ENCODE measurements at places on chromosomes 7 and 10.

DNA sequence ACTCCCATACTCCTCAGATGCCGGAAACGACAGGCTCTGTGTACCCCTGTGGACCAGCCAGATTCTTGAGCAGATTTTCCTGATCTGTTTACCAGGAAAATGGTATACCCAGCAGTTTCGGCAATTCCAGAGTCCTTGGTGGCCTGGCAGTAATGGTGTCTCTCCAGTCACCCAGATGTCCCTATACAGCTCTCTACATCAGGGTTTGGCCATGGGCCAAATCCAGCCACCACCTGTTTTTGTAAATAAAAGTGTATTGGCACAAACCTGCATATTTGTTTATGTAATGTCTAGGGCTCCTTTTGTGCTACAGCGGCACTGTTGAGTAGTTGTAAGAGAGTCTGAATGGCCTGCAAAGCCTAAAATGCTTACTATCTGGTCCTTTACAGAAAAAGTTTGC, 491.3 kb downstream of the RPS24 start:
- no peak for DNase-seq

- no peak for DNase-seq
Measured at GRCh38 chr7:75962607-75963380, 31.6 kb downstream of the TMEM120A start.

DNA sequence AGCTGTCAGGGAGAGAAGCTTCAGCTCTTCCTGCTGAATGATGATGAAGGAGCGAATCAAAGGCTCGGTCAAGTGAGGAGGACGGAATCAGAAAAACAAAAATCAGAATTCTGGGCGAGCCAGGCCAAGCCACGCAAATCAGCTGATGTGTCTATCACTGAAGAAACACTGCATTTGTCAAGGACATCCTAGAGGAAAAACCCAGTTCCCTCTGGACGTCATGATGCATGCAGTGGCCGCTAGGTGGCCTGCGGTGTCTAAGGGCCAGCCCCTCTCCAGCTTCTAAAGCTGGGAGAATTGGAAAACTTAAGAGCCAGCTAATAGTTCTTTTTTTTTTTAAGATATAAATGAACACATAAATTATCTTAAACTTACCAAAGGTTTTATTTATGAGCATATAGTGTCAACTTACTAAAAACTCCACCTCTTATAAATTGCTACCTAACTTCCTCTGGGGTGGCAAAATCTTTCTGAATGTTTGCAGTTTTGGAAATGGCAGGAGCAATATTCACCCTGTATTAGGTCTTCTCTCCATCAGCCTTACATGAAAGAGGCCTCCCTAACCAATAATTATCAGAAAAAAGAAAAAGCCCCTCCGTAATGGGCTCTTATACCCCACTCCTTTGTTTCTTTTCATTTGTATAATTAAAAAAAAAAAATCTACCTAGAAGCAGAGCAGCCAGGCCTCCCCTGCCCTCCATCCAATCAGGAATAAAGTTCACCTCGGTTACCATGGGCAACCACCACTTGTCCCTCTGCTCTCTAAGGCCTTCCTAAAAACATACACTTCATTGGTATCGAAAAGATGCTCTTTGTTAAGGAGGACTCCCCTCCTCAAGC, 186.8 kb downstream of the USP6NL start:
- no peak for DNase-seq

DNA sequence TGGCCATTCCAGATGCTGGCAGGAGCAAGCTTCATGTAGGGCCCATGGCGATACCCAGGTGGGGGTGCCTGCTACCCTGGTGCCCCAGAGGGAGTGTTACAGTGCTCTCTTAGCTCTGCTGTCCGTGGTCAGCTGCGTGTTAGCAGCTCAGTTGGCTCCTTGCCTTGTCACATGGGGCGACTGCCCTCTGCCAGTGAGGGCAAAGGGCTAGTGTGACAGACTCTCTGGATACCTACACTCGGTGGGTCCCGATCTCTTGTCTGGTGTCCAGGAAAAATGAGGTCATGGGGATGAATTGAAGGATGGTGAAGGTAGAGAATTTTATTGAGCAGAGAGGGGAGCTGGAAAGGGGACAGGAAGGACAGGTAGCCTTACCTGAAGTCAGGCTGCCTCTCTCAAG, 152.2 kb downstream of the CYP26A1 start:
- no peak for DNase-seq

- DNase-seq, result no peak
Measured at GRCh38 chr7:151712810-151713125, 164.1 kb downstream of the PRKAG2 start.

DNA sequence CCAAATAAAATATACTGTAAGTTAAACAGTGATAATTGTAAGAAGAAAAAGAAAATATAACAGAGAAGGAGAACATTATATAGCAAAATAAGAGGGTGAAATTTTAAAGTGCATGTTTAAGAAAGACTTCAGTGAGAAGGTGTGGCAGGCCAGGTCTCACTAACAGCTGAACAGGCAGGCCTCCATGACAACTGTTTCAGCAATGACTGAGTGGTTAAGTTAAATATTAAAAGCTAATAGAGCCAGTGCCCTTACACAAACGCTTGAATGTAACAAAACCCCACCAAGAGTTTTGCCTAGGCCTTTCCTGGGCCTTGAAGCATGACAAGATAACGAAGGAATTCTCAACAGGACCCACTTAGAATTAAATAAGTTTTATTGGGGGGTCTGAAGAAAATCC, 32.6 kb downstream of the CFAP43 start:
- no peak for DNase-seq

- no peak for DNase-seq
Measured at GRCh38 chr7:32587411-32587948, 92.2 kb downstream of the AVL9 start.

GRCh38 chr7:11319491-11320274, 346.0 kb downstream of the PHF14 start:
- DNase-seq, result no peak

GRCh38 chr7:102181517-102181916, 105.2 kb upstream of the SH2B2 start:
- DNase-seq, result no peak

GRCh38 chr10:77244746-77245145, 392.9 kb downstream of the KCNMA1 start:
- no peak for DNase-seq

- DNase-seq, result no peak
Measured at GRCh38 chr7:85508642-85509410, 322.0 kb upstream of the SEMA3D start.

DNA sequence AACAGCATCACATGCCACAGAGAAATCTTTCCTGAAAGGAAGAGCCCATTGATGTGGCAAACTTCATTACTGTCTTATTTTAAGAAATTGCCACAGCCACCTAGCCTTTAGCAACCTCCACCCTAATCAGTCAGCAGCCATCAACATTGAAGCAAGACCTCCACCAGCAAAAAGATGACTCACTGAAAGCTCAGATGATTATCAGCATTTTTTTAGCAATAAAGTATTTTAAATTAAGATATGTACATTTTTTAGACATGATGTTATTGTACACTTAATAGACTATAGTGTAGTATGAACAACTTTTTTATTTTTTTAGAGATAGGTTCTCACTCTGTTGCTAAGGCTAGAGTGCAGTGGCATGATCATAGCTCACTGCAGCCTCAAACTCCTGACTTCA, 14.8 kb downstream of the STEAP1B start:
- DNase-seq, result no peak

DNA sequence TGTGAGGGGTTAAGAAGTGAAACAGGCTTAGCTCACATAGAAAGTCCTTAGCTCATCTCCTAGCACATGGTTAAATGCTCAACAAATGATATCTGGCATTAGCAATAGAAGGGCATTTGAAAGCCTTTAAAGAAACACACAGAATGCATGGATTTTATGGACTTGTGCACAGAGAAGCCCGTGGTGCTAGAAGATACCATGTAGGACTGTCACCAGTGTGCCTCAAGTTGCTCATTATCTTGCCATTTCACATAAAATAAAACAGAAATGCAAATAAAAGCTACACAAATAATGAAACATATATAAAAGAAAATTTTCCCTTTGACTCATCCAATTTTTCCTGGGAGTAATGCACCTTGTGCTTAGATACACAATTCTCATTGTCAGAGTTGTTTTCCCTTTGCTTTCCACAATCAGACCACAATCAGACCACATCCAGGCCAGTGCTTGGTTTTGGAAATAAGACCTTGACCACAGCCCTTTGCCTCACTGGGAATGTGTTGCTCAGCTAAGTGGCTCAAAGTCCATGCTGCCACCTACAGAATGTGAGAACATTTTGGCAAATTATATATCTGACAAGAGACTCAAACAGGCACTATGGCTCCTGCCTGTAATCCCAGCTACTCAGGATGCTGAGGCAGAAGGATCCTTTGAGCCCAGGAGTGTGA, 9.5 kb upstream of the WDR11 start:
- no peak for DNase-seq

DNA sequence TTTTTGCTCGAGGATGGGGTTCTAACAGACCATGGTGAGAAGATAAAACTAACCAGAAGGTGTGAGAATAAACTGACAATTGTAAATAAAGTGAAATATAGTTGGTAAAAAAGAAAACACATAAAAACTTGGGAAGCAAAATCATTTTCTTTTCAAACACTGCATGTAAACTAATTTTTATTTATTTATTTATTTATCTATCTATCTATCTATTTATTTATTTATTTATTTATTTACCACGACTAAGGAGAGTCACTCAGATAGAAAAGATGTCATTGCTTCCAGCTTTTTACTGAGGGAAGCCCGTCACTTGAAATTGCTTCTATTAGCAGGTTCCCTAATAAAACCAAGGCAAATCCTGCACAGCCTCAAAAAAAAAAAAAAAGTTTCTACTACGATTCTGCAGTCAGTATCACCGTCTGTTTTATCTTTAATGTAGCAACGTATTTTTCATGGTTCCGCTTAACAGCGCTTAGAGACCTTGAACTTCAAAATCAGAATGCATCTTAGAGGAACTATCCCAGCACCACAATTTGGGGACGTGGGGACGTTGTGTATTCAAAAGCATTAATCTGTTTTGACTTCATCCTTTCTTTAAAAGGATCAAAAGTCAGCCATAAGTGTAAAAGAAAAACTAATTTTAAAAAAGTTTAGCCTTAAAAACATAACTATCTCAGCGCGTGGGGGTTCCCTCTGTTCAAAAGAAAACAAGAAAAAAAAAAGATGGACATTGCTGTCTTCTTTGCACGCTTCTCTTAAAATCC, 33.3 kb upstream of the EBLN1 start:
- no peak for DNase-seq

DNA sequence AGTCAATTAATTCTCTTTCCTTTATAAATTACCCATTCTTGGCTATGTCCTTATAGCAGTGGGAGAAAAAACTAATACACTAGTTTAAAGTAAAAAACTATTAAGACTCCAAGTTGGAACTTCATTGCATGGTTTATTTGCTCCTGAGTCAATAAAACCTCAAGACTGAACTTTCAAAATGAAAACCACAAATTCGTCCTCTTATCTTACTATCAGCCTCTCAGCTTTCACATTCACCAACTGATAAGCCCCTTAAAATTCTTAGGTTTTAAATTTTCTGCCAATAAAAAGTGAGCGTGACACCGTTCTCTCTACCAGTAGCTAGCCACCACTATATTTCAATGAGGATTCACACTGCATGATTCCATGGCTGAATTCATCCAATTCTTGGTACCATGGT, 346.4 kb upstream of the NPSR1 start:
- no peak for DNase-seq

GRCh38 chr7:140209866-140210609, 33.3 kb upstream of the KDM7A start:
- DNase-seq, result peak; percentile 22

DNA sequence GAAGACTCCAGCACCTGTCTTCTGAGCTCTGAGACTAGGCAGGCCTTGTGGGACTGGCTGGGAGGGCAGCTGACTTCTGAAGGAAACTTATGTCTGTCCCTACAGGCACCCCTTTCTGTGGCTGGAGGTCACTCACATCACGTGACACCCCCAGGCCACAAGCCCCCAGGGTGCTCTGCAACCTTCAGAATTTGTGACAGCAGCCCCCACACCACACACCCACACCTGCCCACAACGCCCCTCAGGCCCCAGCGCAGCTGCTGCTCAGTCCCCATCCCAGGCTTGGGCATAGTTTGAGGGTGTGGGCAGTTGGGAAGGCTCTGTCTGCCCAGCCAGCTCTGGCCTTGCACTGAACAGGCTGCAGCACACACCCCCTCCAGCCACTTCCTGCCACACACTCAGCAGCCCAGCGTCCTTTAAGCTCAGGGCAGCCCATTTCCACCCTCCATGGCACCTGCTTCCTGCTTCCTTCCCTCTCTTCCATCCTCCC, 80.0 kb upstream of the UNC5B start:
- DNase-seq, result no peak

DNA sequence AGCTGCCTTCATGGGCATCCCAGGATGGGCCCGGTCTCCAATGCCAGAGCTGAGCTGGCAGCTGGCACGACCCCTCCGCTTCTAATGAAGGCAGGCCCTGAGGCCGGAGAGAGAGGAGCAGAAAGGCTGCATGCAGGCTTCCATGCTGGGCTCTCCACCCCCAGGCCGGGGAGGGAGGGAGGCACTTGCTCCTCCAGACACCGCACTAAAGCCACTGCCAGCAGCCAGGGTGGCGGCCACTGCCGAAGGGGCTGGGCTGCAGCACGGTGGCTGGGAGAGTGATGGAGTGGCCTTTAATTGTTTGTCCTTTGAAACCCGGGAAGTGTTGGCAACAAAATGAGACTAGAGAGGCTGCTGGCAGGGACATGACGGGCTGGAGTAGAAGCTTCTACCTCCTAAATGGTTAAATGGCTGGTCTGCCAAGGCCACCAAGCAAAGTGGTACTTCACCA, 236.5 kb downstream of the SKAP2 start:
- no peak for DNase-seq

- no peak for DNase-seq
Measured at GRCh38 chr10:69884024-69884367, 82.3 kb downstream of the COL13A1 start.

- DNase-seq, result no peak
Measured at GRCh38 chr7:240146-240676, 47.8 kb downstream of the FAM20C start.

DNA sequence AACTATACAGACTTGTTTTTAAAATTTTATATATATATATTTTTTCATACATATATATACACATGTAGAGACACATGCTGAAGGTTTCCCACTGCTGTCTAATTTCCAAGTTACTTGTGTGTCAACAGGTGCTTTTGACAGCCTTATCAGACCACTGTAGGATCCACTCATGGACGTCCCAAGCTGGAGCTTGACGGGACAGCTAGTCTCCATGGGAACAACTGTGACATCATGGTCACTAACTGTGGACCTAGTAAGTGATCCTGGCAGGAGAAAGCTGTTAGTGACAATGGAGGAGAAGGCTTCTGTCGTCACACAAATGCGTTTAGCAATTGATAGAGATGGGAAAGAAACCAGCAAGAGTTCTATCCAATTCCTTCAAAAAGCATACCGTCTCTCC, 60.2 kb upstream of the DDC start:
- no peak for DNase-seq
